ENCODE measurements at places on chromosomes 12 and 14.

DNA sequence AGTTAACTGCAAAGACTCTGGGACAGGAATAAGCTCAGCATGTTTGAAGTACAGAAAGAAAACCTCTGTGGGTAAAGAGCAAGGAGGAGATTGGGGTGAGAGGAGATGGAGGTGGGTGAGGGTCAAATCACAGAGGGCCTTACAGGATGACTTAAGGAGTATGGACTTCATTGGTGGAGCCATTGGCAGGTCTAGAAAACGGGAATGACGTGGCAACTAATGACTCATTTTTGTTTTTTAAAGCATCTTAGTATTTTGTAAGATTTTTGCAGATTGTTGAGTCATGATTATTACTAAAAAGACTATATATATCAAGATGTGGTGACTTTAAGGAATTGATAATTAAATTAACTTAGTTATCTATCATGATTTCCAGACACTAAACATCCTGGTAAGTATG lies 18.5 kb downstream of the UTP20 start:
- DNase-seq = peak; percentile 54

- no peak for DNase-seq
Measured at GRCh38 chr14:71675126-71675899, 256.9 kb upstream of the RGS6 start.

DNA sequence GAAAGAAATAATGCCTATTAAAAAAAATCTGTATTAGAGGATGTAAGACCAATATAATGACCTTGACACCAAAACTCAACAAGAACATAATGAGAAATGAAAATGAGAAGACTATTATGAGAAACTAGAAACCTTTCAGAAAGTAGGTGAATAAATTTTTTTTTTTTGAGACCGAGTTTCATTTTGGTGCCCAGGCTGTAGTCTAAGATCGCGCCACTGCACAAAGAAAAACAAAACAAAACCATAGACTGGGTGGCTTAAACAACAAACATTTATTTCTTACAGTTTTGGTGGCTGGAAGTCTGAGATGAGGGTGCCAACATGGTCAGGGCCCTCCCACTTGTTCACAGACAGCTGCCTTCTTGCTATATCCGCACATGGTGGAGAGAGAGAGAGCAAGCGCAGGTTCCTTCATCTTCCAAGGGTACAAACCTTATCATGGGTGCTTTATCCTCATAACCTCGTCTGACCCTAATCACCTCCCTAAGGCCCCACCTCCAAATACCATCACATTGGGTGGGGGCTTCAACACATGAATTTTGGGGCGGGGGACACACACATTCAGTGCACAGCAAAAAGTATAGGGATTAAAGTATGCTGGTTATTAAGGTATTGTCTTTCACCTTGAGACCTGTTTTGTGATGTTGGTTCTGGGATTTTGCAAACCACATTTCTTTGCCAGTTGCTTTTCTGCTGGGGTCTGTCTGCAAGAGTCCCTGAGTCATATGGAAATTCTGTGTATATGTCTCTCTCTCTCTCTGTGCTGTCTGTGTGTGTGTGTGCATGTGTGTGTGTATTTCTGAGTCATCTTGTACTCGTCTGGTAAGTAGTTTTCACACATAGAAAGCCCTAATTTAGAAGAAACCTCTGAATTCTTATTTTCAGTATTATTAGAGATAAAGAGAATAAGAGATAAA lies 26.2 kb downstream of the ZCRB1 start:
- DNase-seq = peak; percentile 68

- DNase-seq = peak; percentile 82
Measured at GRCh38 chr12:68495336-68496070, 115.2 kb upstream of the RAP1B start.

DNA sequence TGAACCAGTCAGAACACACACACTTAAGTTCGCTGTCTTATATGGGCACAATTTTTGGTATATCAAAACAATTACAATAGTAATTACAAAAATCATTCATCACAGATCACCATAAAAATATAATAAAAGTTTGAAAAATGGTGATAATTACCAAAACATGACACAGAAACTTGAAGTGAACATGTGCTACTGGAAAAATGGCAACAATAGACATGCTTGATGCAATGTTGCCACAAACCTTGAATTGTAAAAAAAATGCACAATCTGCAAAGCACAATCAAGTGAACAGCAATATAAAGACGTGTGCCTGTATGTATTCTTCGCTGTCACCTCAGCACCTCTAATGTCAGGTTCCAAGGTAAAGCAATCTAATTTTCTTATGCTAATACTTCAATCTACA lies 117.6 kb downstream of the PRKD1 start:
- no peak for DNase-seq

GRCh38 chr14:30799933-30800332 lies 74.4 kb upstream of the COCH start:
- no peak for DNase-seq

- DNase-seq = no peak
Measured at GRCh38 chr14:99915305-99916090, 122.3 kb downstream of the EML1 start.

- peak; percentile 20 for DNase-seq
Measured at GRCh38 chr12:107511292-107511691, 174.3 kb upstream of the PWP1 start.

DNA sequence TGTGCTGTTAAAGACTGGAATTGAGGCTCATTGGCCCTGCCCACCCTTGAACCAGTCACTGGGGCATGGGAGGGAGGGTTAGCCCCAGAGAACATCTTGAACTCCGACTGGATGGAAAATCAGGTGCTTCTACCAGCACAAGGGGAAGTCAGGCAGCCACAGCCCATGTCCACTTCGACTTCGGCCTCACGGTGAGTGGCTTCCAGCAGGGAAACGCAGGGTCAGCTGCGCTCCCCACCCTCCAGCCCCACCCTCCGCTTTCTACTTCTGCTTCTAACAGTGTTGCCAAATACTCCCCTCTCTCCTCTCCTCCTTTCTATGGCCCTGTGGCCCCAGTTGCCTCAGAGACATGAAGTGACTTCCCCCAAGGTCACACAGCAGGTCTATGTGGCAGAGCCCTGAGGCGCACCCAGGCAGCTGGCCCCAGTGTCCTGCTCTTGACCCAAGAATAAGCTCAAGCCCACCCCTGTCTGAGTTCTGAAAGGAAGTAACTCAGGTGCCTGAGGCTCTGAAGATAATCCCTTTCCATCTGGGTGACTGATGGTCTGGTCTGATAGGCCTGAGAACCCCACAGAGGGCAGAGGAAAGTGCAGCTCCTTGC lies 11.9 kb upstream of the SH2B3 start:
- DNase-seq = no peak

DNA sequence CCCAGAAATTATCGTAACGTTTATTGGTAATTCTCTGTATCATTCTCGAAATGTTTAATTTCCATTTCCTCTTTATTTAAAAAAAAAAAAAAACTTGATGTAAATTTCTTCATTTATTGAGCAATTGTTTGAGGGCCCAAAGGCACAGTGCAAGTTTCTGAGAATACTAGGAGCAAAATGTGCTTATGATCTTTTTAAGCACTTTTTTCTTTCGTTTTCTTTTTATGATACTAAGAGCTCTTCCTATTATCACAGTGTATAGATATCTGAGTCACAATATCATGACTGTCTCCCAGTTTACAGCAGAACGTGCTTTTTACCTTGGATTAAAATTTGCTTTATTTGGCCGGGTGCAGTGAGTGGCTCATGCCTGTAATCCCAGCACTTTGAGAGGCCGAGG lies 5.6 kb downstream of the ATP2A2 start:
- DNase-seq = no peak

- no peak for DNase-seq
Measured at GRCh38 chr12:44296624-44297197, 460.8 kb downstream of the TMEM117 start.

- DNase-seq = no peak
Measured at GRCh38 chr14:67477926-67478799, 10.4 kb downstream of the TMEM229B start.

- no peak for DNase-seq
Measured at GRCh38 chr12:12439636-12440035, 82.8 kb downstream of the BORCS5 start.

DNA sequence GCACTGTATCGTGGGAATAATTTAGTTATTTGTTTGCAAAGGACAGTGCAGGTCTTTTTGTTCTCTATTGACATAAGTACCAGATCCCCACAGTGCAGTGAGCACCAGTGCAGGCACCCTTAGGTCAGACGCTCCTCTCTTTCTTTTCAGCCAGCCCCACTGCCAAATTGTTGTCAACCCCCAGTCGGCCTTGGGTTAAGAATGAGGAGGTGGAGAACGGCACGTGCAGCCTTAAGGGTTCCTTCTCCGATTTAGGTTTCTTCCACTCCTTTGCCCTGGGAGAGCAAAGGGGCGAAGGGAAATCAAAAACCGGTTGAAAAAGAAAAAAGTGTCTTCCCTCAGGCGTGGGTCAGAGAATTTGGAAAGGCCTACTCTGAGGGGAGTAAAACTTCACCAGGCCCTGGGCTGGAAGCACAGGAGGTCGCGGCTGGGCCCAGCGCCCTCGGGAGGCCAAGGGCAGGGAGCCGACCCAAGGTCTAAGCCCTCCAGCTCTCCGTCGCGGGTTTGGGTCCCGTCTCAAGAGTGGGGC lies 4.3 kb downstream of the PAX9 start:
- DNase-seq = no peak

GRCh38 chr12:54590978-54591591 lies 2.6 kb upstream of the PPP1R1A start:
- DNase-seq = no peak

DNA sequence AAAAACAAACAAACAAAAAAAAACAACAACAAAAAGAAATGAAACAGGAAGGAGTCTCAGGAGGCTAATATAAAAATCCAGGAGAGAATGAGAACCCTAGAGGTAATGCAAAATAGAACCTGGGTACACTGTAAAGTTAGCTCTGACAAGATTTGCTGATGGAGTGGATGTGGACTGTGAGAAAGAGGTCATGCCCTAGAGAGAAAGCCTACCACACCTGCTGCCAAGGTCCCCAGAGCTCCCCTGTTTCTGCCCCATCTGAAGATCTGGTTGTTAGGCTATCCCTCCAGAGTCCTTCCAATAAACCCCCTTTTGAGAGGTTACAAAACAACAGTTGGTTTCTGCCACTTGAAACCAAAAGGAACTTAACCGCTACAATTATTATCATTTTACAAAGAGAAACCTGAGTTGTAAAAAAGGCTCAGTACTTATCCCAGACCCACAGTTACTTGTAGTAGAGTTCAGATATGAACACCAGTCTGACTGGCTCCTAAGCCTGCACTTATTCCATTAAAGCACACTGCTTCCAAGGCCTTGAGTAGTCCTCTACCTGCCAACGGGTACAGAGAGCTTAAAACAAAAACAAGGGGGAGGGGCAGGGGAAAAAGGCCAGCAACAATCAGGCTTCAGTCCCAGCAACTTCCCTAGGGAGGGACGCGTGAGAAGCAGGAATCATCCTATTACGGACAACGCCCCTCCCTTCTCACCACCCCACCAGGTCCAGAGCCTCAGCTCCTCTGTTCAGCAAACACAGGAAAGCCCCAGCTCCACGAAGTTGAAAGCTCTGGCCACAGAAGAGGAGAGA lies 27.7 kb downstream of the PPP1R13B start:
- no peak for DNase-seq

- no peak for DNase-seq
Measured at GRCh38 chr12:32196250-32197198, 89.9 kb downstream of the BICD1 start.

DNA sequence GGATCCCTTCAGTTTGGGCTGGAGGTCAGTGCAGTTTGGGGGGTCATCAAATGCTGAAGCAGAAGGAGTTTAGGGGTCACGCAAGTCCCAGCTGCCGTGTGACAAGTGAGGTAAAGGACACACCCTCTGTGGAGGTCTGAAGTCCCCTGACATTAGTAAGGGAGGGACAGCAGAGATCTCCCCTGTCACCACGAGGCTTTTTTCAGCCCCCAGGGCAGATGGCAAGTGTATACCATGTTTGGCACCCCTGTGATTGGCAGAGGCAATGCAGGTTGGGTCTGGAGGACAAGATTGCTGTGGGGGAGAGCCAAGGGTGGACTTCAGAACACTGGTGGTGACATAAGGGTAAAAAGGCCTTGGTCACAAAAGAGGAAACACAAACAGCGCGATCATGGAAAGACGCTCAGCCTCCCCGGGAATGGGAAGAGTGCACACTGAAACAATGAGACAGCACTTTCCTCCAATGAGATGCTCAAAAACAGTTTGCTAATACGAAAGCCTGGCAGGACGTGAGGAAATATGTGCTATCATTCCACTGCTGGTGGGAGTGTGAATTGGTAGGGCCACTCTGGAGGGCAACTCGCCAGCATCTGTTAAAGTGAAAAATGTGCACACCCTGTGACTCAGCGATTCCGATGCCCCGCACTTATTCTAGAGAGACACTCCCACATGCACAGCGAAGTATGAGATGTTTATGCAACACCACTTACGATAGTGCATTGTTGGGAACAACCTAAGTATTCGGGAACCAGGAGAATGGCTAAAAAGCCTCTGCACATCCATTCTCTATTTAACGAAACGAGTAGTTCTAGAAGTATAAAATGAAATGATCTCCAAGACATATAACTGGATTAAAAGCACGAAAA lies 14.4 kb upstream of the CD27 start:
- peak; percentile 96 for DNase-seq

GRCh38 chr14:96824283-96824682 lies 27.1 kb downstream of the VRK1 start:
- DNase-seq = peak; percentile 17

GRCh38 chr12:117036046-117036445 lies 63.2 kb downstream of the TESC start:
- no peak for DNase-seq

DNA sequence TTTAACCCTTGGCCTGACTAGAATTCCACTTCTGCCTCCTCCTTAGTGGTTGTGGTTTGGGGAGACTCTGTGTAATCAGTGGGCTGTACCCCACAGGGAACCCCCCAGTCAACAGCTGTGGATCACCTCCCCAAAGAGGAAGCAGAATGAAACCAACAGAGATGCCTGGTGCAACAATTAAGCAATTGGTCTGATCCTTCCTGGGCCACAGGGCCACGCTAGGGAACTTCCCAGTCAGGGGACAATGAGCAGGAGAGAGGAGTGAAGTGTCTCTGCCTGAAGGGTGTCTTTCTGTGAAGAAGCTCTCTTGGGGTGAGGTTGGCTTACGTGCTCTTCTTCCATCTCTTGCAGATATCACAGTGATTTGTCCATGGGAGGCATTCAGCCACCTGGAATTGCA lies 8.2 kb downstream of the PDE6H start:
- no peak for DNase-seq

DNA sequence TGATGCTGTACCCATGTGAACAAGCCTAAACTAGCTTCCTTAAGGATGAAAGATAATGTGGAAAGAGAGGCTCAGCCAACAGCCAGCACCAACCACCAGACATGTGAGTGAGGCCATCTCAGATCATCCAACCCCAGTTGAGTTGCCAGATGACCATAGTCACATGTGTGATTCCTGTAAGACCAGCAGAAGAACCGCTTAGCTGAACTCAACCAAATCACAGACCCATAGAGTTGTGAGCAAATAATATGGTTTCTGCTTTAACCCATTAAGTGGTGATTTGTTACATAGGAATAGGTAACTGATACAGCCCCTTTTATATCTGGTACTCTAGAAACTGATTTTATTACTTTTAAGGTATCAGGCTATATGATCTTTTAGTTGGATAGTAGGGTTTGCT lies 17.6 kb upstream of the ELK3 start:
- no peak for DNase-seq

All from M059J (cell line).